Mesothelial cell of epicardium (in vitro differentiated cells): ENCODE measurements at places on chromosomes 2 and 18. TPM values are rescaled to one million over a fixed set of nuclear protein-coding genes. Genes with fewer than 3 reads are reported as not detected.

GRCh38 chr2:196967116-196967515 lies 40.6 kb upstream of the PGAP1 start:
- no peak for DNase-seq

GRCh38 chr18:7775128-7775527 lies 208.0 kb downstream of the PTPRM start:
- no peak for DNase-seq

The SCYGR3 gene
- not detected in 3 replicates for total RNA-seq

DNA sequence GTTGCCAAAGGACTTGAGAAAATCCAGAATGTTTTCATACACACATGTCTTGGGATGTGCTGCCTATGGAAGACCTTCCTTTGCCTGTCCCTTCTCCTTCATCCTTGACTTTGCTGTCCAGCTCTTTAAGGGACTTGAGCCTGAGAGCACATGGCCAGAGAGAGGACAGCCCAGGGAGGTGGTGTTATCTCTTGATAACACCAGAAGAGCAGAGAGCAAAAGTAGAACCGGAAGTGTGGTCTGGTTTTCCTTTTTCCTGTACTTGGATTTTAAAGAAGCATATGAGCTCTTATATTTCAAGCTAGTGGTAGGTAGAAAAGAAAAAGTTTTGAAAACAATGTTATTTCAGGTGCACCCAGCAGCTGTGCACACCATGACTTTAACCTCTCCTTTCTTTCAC lies 94.1 kb upstream of the ZNF532 start:
- no peak for DNase-seq

DNA sequence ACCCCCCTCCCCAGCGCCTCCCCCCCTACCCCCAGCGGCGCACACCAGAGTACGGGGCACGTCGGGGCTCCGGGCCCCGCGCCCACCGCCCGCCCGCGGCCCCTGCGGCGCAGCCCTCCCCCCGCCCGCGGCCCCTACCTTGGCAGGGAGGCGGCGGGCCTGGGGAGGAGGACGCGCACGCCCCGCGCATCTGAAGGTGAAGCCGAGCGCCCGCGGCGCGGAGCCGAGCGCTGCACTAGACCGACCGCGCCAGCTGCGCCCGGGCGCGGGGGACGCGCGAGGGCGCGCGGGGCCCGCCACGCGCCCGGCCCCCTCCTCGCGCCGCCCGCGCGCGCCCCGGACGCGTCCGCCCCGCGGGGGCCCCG lies at the start of gene ZNF516:
ZNF516 (minus strand) TSS at position 237 of the 365 bp plus-strand sequence. CDS start 52,188 bp downstream, outside the sequence.
- peak; percentile 46 for DNase-seq

GRCh38 chr2:40380041-40380440 lies 71.8 kb downstream of the SLC8A1 start:
- no peak for DNase-seq

DNA sequence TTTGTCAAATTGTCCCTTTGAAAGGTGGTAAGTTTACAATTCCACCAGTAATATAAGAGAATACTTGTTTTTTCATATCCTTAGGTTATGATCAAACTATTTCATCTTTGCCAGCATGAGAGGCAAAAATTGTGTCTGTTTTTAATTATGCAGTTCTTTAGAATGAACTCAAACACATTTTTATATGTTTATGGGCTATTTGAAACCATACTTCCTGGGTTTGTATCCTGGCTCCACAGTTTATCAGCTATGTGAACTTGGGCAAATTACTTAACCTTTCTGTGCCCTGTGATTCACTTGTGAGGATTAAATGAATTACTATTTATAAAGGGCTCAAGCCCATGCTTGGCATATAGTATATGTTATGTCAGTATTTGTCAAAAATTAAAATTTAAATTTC lies 109.4 kb downstream of the TANC1 start:
- DNase-seq = no peak

- DNase-seq = no peak
These were observed 739.1 kb upstream of the ZEB2 start for GRCh38 chr2:145258903-145259579.

GRCh38 chr2:183124957-183125255 lies 663 bp downstream of the NUP35 start:
- no peak for DNase-seq

The SP140L gene
- total RNA-seq = 4.5 to 7.2 TPM (median 7.2 TPM) in 3 replicates

DNA sequence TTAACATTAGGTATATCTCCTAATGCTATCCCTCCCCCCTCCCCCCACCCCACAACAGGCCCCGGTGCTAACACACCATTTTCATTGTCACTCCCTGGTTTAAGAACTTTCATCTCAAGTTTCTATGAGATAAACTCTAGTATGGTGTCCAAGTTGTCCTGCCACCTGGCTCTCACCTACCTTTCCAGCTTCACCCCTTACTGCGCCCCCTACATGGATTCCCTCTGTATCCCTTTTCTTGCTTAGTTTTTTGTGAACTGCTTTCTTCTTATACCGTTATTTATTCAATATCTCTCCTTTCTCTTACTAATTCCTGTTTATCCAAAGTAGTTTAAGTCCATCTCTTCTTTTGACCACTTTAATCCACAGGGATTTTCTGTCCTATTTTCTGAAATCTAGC lies 15.2 kb downstream of the EML4 start:
- no peak for DNase-seq

DNA sequence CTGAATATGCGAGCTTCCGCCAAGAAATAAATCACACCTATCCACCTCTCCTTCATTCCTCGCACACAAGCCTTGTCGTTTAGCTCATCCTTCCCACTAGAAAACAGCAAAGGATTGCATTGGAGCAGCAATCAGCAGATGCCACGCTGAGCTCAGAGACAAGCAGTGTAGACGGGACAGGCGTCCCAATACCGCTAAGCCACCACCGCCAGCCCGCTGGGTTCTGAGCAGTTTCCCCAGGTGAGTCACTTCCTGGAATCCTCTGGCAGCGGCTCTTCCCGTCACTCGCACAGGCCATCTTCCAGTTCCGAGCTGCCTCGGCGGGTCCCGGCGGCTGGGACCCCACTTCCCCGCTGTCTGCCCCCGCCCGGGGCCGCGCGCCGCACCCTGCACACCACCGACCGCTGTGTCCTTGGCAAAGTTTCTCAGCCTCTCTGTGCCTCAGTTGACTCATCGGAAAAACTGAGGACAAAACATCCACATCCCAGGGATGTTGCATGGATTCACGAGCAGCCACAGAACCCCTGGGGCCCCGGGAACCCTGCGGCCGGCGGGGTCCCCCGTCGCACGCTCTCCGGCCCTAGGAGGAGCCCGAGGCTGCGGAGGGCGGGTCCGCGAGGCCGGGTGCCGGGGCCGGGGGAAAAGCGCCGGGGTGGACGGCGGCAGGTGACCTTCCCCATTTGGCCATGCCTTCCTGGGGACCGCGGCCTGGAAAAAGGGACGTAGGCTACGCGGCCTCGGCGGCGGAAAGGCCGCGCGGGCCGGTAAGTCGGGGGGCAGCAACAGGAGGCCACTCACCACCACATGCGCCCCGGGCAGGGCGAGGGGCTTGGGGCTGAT lies 573 bp downstream of the KDSR start:
- peak; percentile 23 for DNase-seq

The SLC14A1 gene
- total RNA-seq = 0.20 TPM in 1 of 3 replicates, not detected in the others

The MYO3B gene
- total RNA-seq = 8.9 to 9.1 TPM (median 9.1 TPM) in 3 replicates

DNA sequence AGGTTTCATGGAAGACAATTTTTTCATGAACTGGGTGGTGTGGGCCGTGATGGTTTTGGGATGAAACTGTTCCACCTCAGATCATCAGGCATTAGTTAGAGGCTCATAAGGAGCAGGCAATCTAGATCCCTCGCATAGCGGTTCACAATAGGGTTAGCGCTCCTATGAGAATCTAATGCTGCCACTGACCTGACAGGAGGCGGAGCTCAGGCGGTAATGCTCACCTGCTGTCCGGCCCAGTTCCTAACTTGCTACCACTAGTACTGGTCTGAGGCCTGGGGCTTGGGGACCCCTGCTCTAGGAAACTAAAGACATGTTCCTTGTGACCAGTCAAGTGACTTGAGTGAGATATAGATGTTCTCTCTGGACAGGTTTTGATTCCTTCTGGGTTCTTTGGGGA lies 49.2 kb downstream of the OXER1 start:
- no peak for DNase-seq

The DYSF gene
- 0.96 to 2.1 TPM (median 1.4 TPM) in 3 replicates for total RNA-seq

The BIRC6 gene
- total RNA-seq = 101 to 112 TPM (median 110 TPM) in 3 replicates
